ENCODE measurements at places on chromosomes 6 and 20.

DNA sequence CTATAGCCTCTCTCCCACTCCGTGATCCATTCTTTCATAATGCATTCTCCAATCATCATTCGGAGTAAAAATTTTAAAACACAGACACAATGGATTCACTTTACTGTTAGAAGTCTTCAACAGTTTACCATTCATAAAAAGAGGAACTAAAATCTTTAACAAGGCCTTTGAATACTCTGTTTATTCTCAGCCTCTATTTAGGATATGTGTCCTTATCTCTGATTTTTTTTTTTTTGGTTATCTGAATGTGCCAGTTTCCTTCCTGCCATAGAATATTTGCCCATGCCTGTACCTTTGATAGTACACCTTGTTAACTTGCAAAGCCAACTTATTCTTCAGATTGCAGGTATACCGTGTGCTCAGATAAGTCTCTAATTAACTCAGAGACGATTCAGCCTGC lies 11.1 kb downstream of the CRISP1 start:
- DNase-seq: no peak

GRCh38 chr20:14477125-14477524 lies 139.7 kb upstream of the FLRT3 start:
- no peak for DNase-seq

- DNase-seq: no peak
These were observed 26.2 kb upstream of the OPRM1 start for GRCh38 chr6:154012852-154013251.

GRCh38 chr6:113396730-113397129 lies 460.4 kb upstream of the MARCKS start:
- DNase-seq: no peak

- DNase-seq: no peak
These were observed 296.2 kb downstream of the FARS2 start for GRCh38 chr6:5557506-5557905.

DNA sequence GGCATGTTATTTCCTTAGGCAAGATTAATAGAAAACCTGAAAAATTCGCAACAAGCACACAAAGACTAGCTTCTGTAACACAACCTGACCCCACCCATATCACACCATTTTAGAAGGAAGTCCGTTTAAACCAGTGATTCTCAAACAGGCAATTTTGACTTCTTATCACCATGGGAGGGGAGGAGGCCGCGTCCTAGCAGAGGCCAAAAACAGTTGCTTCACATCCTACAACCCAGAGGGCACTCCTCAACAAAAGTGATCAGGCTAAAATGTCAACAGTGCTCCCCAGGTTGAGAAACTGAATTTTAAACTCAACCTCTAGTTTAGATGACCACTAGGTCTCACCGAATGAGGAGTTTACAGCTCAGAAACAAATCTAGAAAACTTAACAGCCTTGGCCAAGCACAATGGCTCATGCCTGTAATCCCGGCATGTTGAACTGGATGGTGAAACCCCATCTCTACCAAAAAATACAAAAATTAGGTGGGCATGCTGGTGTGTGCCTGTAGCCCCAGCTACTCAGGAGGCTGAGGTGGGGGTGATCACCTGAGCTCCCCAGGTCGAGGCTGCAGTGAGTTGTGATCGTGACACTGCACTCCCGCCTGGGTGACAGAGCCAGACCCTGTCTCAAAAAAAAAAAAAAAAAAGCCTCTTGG lies 3.4 kb downstream of the SNX5 start:
- no peak for DNase-seq

DNA sequence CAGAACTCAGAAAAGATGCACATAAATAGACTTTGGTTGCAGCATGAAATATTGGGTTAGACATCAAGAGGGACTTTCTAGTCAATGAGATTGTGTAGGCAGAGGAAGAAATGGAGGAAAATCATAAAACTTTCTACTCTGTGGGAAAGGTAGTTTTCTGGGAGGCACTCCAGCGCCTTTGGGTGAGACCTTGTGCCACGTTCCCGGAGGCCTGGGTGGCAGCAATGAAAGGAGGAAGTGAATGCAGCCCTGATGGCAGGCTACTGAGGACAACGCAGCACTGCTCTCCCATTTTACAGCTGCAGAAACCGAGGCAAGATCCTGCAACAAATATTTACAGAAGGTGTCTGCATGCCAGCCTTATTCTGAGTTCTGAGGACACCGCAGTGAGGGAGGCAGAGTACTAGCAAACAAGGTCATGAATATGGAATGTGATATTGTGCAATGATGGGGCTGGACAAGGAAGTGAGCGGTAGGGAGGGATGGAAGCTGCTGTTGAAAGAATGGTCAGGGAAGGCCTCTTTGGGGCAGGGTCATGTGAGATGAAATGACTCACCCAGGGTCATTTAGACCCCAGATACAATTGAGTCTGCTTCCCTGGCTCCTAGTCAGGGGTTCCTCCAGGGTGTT lies 159.1 kb downstream of the TFAP2C start:
- DNase-seq: no peak

GRCh38 chr6:20954315-20954714 lies 420.1 kb downstream of the CDKAL1 start:
- DNase-seq: no peak

DNA sequence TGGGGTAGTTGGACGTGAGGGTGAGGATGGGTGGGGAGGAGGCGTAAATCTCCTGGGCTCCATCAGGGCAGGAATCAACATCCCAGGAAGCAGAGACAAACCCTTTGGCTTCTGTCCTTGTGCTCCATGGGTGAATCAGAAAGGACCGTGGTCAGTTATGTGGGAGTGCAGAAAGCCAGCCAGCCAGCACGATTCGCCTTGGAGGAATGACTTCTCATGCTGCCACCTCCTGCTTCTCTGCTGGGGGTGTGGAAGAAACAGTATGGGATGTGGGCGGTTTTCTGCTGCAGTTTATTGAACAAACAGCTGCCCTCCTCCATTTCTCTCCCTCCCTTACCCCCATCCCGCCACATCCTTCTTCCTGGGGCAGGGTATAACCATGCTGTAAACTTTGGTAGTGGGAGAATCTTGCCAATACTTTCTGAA lies 214.5 kb downstream of the SOX4 start:
- DNase-seq: no peak

DNA sequence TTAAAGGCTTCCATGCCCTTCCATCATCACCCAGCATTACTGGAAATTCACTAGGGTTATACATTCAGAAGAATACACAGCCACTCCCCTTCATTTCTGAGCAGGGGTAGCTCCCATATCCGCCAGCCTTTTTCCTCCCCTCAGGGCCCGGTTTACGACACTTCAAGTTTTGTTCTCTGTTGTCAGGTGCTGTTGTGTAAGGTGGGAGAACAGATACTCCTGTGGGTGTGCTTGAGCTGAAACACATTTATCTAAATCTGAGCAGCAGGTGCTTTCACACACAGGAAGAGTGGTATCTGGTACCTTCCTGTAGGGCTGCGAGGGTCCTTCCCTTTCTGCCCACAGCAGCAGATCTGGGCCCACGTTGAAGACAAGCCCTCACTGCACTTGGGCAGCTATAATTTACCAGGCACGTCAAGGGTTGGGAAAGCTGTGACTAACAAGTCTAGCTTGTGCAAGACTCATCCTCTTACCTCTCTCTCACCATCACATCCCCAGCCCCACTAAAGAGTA lies 215.8 kb upstream of the RREB1 start:
- DNase-seq: no peak

DNA sequence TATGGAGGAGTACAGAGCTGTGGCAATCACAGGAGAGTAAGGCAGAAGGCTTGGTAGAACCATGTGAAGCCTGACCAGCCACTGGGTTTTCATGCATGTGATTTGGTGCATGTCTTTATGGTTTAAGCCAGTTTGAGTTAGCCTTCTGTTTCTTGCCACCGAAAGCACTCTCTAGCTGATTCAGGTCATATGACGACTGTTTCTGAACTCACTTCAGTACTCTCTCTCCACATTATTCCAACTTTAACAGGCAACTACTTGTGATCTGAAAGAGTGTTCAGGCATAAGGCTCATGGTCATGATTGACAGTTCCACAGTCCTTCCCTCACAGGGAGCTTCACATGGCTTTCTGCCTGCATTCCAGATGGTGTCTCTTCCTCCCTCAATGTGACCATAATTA lies 63.3 kb upstream of the TAB2 start:
- DNase-seq: no peak

DNA sequence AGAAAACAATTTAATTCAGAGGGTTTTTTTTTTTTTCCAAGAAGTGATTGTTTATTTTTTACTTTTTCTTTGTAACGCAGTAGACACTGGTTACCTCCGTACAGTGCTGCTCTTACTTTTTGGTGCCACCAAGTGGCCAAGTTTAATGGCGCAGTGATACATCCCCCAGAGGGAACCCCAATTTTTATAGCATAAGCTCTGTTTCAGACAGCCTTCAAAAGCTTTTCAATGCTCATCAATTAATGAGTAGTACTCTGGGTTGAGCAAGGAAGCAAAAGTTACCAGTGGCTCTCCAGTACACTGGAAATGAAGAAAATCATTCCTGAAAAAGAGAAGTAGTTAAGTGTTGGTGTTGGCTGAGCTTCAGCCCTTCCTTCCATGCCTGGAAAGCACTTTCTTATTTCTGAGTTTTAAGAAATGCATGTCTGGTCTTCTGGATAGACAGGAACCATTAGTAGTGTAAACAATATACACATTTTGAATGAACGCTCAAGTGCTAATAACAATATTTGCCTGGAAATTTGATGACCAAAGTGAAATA lies 129.1 kb upstream of the SMLR1 start:
- DNase-seq: peak; percentile 85

DNA sequence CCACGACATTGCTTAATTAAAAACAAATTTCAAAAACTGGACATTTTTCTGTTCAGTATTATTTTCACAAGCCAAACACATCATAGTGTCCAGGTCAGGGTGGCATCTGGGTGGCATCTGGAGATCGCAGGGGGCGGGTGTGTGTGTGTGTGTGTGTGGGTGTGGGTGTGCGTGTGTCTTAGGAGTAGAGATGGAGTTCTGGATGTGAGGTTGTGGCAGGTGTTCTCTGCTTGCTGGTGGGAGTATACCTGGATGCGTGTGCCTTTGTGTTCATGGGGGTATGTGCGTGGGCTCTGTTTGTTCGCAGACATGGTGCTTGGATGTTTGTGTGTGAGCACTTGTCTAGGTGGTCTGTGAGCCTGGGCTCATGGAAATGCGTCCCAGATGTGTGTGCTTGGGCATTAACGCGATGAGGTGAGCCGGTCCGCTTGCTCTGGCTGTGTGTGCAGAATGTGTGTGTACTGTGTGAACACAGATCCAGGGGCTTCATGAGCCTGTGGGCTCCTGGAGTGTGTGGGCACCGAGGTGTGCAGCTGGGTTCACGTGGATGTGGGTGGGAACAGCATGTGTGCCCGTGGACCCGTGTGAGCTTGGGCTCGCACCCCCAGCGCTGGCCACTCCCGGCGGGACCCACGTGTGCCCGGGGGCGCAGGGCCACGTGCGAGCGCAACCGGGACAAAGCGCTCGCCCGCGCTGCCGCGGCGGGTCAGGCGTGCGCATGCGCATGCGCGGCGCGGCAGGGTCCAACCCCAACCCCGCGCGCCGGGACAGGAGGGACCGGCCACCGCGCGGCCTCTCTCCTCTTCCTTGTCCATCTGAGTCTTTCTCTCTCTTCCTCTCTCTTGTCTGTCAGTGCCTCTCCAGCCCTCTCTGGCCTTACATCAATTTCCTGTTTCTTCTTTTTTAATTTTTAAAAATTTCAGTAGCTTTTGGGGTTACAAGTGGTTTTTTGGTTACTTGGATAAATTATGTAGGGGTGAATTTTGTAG lies 60.4 kb downstream of the SRC start:
- DNase-seq: peak; percentile 39

- DNase-seq: no peak
These were observed 184.5 kb downstream of the SYNE1 start for GRCh38 chr6:152452639-152453038.

DNA sequence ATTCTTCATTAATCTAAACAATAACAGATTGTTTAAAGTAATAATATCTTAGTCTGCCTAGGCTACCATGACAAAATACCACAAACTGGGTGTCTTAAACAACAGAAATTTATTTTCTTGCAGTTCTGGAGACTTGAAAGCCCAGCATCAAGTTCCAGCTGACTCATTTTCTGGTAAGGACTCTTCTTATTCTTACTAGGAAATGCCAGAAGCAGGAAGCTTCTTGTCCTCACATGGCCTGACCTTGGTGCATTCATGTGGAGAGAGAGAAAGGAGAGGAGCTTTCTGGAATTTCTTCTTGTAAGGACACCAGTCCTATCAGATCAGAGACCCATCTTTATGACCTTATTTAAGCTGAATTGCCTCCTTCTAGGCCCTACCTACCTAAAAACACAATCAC lies 110.5 kb downstream of the ANKRD60 start:
- no peak for DNase-seq

DNA sequence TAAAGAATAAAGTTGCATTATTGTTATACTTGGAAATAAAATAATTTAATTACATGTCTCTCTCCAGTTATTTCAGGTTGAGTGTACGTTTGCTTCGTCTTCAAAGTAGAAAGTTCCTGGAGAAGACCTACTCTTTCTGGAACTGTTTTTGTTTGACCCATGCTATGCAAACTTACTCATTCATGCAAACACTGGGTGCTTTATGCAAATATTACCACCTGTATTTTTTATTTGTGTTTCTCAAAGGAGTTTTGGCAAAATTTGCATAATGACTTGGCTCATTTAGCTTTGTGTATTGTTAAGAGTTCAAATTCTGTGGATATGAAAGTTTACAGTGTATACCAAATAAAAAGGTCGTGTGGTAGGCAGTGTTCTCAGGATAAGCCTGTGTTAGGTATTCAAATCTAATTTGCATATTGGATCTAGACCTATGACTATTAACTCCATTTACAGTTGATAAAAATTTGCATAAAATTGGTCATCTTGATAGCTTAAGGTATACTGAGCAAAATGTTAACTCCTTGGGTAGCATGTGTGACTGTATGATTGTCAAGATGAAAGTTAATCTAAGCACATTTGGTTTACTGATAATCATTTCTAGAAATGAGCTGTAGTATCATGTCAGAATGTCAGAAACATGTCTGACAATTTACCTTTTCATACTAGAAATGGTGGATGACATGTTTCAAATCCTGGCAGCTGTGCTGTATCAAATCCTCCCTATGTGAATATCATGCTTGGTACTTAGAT lies 65.2 kb downstream of the CDKAL1 start:
- DNase-seq: no peak

DNA sequence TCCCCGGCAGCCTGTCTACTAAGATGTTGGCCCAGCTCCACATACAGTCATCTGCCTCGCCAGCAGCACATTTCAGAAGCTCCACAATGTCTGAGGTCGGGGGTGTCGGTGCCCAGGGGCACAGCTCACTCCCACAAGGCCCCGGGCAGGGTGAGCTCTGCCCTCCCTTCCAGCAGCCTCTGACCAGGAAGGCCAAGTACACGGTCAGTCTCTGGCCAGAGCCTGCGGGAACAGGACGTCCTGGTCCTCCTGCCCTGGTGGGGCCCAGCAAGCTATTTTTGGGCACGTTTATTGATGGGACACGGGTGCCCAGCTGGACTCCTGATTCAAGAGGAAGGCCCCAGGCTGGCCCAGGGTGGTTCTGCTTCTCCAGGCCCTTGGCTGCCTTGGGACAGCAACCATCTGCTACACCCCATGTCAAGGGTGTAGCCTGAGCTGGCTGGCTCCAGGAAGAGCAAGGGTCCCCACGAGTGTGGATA lies 114.9 kb upstream of the PTPN1 start:
- no peak for DNase-seq
